ENCODE measurements at places on chromosomes 5 and 9.

DNA sequence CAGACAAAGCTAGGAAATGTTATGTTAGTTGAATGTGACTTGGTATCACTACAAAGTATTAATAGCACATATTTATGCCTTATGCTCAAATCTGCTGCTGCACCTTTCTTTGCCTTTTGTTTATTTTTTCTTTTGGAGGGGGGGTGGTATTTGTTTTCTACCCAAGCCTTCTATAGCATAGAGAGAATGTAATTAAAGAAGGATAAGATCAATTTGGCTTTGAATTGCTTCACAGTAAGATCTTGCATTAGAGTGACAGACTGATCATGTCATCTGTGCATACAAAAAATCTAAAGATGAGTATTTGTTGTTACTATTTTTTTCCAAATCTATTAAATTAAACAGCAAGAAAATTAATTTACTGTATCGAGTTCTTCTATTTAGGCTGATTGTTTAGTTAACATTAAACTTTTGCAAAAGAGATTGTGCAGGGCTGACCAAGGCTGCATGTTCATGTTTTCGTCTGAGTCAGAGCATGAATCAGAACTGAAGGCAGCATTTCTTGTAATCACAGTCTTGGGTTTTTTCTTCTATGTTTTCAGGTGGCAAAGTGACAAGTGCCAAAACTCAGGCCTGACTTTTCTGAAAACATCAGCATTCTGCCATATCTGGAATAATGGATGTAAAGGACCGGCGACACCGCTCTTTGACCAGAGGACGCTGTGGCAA, 1007.1 kb upstream of the WWC1 start:
- DNase-seq, result peak; percentile 13

- no peak for DNase-seq
Measured at GRCh38 chr5:90050103-90050502, 359.5 kb downstream of the CETN3 start.

DNA sequence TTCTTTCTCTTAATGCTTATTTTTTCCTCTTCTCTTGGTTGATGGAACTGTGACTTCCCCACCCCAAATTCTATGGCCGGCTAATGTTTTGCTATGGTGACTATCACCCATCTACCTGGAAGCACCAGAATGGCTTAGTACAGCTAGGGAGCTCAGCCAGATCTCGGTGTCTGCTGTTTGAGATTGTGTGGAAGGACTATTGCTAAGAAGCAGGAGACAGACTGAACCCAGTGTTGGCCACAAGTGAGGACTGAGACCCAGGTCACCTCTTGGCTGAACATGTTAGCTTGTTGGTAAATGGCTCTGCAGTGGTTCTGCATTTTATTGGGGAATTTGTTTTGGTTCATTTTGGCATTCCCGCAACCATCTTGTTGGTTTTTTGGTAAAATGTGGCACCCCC, 2.7 kb downstream of the PRRC2B start:
- DNase-seq, result no peak

GRCh38 chr5:129653057-129653375, 94.9 kb upstream of the MINAR2 start:
- no peak for DNase-seq

DNA sequence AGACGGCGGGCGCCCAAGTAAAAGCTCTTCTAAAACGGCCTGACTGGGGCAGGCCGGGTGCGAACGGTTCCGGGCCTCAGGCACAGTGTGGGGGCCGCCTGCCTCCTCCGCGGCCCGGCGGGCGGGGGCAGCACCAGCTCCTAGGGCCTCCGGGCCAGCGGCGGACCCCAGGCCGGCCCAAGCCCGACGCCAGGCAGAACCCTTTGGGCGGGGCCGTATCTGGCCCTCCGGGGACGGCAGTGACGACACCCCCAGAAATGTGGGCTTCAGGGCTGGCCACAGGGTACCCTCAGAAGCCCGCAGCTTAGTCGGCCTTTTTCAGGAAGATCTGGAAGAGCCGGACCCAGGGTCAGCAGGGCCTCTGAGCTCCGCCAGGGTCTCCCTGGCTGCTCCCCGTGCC, 4.0 kb downstream of the LTC4S start:
- DNase-seq, result no peak

- DNase-seq, result peak; percentile 47
Measured at GRCh38 chr5:34959323-34959722, 30.0 kb downstream of the DNAJC21 start.

- DNase-seq, result no peak
Measured at GRCh38 chr9:134057307-134057657, 10.5 kb downstream of the BRD3 start.

GRCh38 chr5:99059685-99060084, 130.9 kb upstream of the CHD1 start:
- no peak for DNase-seq

DNA sequence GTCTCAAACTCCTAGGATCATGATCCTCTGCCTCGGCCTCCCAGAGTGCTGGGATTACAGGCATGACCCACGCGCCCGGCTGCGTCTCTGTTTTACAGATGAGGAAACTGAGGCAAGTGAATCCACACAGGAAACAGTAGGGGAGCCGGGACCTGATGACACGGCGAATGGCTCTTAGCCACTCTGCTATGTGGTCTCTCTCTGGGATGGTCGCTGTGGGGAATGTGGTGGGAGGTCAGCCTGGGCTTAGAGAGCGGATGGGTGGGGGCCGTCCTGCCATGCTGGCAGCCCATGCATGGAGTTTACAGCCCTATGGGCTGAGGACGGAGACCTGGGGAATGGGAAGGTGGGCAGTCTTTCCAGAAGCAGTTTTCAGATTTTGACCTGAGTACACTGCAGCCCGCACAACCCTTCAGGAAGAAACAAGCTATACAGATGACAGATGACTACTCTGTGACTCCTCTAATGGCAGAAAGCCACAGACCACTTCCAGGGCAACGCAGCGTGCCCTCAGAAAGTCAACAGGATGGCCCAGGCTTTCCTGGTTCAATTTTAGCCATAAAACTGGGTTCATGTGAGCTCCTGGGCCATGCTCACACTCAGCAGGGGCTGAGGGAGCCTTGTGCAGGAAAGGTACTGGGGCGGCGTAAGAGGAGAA, 136.1 kb upstream of the RAPGEF1 start:
- no peak for DNase-seq

GRCh38 chr9:14424289-14424688, 110.3 kb upstream of the NFIB start:
- DNase-seq, result no peak

DNA sequence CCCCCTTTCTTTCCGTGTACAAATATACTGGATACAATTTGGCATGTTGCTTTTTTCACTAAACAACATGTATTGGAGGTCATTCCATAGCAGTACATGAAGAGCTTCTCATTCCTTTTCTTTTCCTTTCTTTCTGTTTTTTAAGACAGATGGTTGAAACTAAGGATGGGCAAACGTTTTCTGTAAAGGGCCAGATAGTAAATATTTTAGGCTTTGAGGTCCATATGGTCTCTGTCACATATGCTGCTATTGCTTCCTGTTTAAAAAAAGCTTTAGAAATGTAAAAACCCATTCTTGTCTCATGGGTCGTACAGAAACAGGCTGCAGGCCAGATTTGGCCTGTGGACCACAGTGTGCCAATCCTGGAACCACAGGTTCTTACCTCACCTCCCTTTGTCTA, 160.1 kb downstream of the ACER2 start:
- DNase-seq, result no peak

DNA sequence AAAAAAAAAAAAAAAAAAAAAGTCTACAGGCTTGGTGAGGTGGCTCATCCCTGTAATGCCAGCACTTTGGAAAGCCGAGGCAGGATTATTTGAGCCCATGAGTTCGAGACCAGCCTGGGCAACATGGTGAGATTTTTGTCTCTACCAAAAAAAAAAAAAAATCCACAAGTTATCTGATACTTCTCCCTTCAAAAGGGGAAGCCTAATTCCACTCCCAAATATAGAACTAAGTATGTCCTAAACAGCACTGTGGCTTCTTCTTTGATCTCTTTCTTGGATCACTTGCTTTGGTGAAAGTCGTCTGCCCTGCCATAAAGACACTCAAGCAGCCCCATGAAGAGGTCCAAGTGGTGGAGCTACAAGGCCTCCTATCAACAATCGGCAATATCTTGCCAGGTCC, 18.8 kb upstream of the STING1 start:
- no peak for DNase-seq

GRCh38 chr5:133794771-133795415, 173.5 kb downstream of the C5orf15 start:
- DNase-seq, result no peak

DNA sequence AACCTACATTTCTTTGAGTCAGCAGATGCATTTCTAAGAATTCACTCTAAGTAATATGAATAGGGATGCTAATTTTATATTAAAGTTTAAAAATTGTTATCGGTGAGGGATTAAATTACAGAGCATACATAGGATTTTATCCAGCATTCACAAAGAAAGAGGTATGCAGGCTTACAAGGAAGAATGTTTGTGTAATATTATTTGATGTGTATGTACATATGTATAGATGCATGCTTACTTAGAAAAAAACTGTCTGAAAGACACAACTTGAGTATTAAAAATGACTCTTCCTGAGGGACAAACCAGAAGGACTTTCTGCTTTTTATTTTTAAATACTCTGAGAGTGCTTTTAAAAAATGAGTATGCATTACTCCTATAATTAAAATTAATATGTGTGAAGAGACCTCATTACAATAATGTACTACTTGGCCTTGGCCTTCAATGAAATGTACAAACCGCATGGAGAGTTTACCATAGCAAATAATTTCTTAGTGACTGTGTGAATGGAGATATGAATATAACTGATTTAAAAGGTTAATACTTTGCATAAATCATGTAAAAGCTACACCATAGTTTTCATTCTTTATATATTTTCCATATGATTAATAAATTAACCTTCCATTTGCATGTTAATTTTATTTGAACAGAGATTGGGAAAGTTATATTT, 77.0 kb downstream of the GDA start:
- no peak for DNase-seq

DNA sequence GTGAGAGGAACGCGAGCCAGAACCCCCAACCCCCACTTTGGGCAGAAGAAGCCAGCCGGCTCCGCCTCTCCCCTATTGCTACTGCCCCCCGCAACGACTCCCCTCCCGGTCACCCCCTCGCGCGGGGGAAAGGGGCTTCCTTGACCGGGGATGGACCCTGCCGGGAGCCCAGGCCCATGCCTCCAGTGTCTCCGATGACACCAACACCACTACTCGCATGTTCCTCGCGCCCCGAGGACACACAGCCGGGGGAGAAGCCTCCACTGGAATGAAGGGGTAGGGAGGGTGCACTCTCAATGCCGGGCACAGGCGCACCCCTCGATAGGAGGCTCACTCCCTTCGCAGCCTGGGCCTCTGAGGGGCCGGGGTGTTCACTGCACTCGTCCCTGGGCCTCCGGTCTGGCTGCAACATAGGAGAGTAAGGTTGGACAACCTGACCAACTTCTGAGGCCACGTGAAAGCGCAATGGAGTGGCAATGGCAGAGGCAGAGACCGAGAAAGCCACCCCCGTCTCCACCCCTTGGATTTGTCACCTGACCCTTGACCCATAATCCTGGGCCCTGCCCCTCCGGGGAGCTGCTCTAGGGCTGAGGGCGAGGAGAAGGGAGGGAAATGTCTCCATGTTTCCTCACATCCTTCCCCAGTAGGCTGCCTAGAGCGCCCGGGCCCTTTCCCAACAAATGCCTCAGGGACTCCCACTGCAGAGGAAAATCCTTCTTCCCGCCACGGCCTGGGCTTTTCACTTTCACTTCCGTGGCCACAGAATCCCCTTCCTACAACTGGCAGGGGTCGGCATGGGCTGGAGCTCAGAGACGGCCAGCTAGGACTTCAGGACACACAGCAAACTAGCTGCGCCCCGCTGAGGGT, 1.1 kb upstream of the CNTFR start:
- DNase-seq, result no peak

GRCh38 chr5:22372826-22373660, 480.1 kb downstream of the CDH12 start:
- DNase-seq, result no peak

DNA sequence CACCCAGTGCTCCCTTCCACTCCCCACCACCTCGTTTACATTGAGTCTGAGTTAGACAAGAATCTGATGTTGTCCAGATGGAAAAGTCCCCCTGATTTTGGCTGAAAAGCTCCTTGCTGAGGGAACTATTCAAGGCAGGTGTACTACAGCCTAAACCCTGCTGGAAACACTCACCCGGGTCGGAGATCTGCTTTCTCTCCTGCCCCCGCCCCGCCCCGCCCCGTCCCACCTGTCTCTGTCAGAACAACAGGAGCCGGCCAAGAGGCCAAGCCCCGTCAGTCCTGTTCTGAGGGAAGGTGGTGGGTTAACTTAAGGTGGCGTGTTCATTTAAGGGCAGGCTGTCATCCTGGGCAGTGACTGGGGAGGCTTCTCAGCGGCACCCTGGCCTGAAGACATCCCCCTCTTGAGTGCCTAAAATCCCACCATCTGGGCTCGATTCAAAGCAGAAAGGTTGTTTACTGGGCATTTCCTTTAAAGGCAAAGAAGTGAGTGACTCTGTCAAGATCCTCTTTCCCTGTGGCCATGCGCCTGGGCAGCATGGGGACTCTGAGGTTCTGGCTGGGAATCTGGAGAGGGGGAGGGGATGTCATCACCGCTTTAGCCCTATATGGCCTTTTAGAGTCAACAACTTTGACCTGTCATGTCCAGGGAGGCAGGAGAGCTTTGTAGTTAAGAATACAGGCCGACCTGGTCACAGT, 71.1 kb upstream of the NEURL1B start:
- no peak for DNase-seq

DNA sequence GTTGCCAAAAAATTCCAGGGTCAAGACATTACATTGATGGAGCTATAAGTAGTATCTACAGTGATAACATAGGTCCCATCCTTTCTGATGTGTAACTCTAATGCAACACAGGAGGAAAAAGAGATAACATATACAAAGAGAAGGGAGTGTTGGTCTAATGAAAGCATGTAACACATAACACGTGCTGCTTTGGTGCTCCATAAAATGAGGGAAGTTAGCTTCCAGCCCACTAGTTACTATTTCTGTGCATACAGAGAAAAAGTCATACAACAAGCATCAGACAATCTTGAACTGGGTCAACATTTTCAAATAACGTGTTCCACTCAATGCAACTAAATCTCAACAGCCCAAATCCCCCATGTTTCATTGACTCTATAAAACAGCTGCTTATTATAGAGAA, 11.7 kb downstream of the MLLT3 start:
- no peak for DNase-seq

DNA sequence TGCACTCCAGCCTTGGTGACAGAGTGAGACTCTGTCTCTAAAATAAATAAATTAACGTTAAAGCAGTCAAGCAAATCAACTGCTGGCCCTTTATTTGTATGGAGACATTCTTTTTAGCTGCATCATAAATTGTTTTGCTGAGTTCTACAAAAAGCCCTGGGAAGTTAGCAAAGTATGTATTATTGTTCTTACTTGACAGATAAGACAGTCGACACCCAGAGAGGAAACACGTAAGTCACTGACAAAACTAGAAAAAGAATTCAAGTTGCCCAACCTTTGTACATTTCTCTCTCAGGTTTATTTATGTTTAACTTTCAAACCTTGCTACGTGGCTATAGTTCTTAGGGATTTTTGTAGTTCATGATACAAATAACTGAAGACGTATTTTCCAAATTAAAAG, 40.4 kb upstream of the MACIR start:
- peak; percentile 93 for DNase-seq

- no peak for DNase-seq
Measured at GRCh38 chr5:113161806-113162205, 185.2 kb downstream of the DCP2 start.

- no peak for DNase-seq
Measured at GRCh38 chr5:141186897-141187512, at the start of gene PCDHB9. Gene PCDHB9 (plus strand): TSS chr5:141187161. CDS start chr5:141187319, 158 bp downstream.
